Panc1 (cell line): ENCODE measurements at places on chromosomes 7 and 10.

- DNase-seq, result no peak
Observed at GRCh38 chr7:31633467-31633866, 53.5 kb upstream of the PPP1R17 start.

DNA sequence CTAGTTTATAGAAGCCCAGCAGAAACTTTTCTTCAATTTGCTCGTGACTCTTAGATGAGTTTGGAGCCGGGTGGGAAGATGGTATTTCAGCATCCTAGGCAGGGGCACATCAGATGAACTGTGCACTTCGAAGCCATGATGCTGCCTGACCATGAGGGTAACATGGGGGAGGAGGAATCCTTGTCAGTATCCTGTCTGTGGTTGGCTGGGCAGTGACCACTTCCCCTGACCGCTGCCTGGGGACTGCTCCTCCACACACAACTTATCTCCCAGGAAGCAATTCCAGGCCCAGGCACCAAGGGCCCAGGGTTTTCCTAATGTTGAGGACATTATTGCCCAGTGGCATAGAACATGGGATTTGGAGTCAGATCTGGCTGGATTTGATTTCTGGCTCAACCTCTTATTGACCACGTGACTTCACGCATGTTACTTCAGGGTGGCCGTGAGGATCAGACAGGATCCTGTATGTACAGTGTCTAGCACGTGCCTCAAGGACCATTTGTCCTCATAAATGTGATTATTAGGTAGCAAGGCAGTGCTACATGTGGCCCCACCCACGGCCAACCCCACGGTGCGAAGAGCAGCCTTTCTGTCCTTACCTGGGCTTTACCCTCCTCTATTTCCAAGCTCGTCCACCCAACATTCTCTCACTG, 65.2 kb downstream of the PTPRE start:
- DNase-seq, result no peak

DNA sequence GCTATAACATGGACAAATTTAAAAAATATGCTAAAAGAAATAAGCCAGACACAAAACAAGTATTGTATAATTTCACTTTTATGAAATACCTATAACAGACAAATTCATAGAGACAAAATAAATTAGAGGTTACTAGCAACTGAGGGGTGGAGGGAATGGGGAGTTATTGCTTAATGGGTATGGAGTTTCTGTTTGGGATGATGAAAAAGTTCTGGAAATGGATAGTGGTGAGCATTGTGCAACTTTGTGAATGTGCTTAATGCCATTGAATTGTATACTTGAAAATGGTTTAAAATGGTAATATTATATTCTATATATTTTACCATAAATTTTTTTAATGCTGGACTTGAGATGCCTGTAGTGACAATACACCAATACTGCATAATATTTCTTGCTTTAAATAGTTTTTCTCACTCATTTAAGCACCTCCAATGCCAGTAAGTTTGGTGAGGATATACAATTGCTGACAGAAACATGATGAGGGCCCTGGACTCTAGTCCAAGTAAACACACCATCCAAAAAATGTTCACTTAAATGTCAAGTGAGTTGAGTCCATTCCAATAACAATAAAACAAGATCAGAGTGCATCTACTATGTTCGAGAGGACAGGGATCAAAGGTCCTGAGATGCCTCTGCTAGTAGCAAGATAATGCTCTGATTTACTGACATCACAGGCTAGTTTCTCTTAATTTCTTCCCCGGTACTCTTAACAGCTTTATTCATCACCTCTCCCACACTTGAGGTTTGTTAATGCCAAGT, 71.9 kb downstream of the NT5C2 start:
- DNase-seq, result no peak

DNA sequence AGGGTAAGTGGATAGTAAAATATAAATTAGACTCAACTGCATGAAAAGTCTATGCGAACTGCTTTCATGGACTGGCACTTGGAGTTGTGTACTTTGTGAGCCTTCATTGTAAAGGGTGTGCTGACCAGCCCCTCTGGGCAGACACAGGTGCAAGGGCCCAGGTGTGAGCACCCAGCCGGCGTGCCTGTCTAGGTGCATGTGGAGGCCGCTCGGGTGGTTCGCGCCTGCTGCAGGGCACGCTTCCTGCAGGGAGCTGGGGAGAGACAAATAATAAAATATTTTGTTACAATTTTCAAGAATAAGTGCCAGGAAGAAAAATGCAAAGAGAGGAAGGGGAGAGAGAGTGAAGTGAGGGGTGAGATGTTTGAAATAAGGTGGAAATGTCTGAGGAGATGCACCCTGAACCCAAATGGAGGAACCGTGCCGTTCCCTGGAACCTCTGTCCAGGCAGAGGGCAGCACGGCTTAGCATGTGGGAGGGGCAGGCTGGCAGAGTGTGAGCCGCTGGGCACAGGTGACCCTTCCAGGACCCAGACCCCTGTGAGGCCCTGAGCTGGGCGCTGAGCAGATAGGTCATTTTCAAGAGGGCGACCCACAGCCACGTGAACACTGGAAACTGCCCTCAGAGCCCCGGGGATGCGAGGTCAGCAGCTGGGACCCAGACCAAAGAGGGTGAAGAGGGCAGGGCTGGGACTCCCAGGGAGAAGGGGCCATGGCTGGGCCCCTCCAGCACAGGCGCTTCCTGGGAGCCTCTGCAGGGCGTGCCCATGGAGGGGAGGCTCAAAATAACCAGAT, 28.7 kb downstream of the RNF32 start:
- DNase-seq, result no peak

- DNase-seq, result no peak
Observed at GRCh38 chr10:86368987-86369386, 2.4 kb upstream of the GRID1 start.

- no peak for DNase-seq
Observed at GRCh38 chr7:148492157-148492860, 98.3 kb upstream of the C7orf33 start.

- no peak for DNase-seq
Observed at GRCh38 chr10:109504401-109504800, 418.9 kb downstream of the XPNPEP1 start.
